ENCODE measurements at places on chromosomes 7 and 10. TPM values are rescaled to one million over a fixed set of nuclear protein-coding genes. Genes with fewer than 3 reads are reported as not detected.

The KIAA1549 gene
- 3.3 TPM for total RNA-seq

The ZNF438 gene
- total RNA-seq, result 4.6 TPM

The FAM25G gene
- total RNA-seq, result not detected

The NANOS1 gene
- total RNA-seq, result 0.66 TPM

The RASA4B gene
- total RNA-seq, result 0.44 TPM

The EGR2 gene
- total RNA-seq, result 14.6 TPM

The PAX4 gene
- not detected for total RNA-seq

The TFEC gene
- not detected for total RNA-seq

The ENTPD1 gene
- total RNA-seq, result not detected

The PURB gene
- 29.3 TPM for total RNA-seq

The FAM25C gene
- not detected for total RNA-seq

The OPTN gene
- total RNA-seq, result 74.7 TPM

The ECHDC3 gene
- 7.4 TPM for total RNA-seq

The FAM25A gene
- not detected for total RNA-seq
